ENCODE measurements at places on chromosomes 11 and 22. TPM values are rescaled to one million over a fixed set of nuclear protein-coding genes. Genes with fewer than 3 reads are reported as not detected.

The KREMEN1 gene
- polyA plus RNA-seq = 87.2 TPM

The VSTM5 gene
- polyA plus RNA-seq = 0.27 TPM

The PGA4 gene
- polyA plus RNA-seq = 1.9 TPM

The SMIM35 gene
- polyA plus RNA-seq = 0.14 TPM

The OR52H1 gene
- polyA plus RNA-seq = not detected

The VSIG10L2 gene
- polyA plus RNA-seq = 0.04 TPM

The OR5B21 gene
- polyA plus RNA-seq = not detected

The PRR14L gene
- 15.3 TPM for polyA plus RNA-seq

The LRRC32 gene
- 36.3 TPM for polyA plus RNA-seq

The FOXR1 gene
- polyA plus RNA-seq = not detected

The AQP11 gene
- polyA plus RNA-seq = 1.6 TPM

The LIPT2 gene
- 2.6 TPM for polyA plus RNA-seq

The JHY gene
- polyA plus RNA-seq = 3.3 TPM

The OR4D5 gene
- polyA plus RNA-seq = not detected

The BTBD18 gene
- polyA plus RNA-seq = 0.09 TPM

The MN1 gene
- polyA plus RNA-seq = 6.7 TPM

The SPON1 gene
- 27.7 TPM for polyA plus RNA-seq
